ENCODE measurements at places on chromosomes 6 and 20. TPM values are rescaled to one million over a fixed set of nuclear protein-coding genes. Genes with fewer than 3 reads are reported as not detected.

Gene HLA-DQB1
- 1.1 TPM for total RNA-seq

Gene SLC9A8
- 12.0 TPM for total RNA-seq

Gene CRISP3
- total RNA-seq, result 8.1 TPM

Gene PRSS35
- total RNA-seq, result not detected

Gene APCDD1L
- 0.16 TPM for total RNA-seq

Gene STAU1
- total RNA-seq, result 55.8 TPM
